ENCODE measurements at places on chromosomes 6 and 20.

DNA sequence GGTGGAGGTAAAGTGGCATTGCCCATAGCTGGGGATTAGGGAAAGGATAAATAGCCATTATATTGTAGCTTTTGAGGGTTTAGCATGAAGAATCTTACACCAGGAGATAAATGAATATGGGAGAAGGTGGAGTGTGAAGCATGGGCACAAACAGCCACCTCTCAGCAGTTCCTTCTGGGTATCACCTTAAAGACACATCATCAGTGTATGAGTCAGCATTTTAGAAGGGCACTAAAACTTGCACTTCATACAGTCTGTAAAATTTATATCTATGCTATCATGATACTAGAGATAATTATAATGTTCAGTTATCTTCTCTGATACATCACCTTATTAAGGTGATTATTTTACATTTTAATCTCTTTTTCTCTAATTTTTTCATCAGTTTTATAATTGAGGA, 25.3 kb downstream of the SLC35A1 start:
- DNase-seq = no peak

DNA sequence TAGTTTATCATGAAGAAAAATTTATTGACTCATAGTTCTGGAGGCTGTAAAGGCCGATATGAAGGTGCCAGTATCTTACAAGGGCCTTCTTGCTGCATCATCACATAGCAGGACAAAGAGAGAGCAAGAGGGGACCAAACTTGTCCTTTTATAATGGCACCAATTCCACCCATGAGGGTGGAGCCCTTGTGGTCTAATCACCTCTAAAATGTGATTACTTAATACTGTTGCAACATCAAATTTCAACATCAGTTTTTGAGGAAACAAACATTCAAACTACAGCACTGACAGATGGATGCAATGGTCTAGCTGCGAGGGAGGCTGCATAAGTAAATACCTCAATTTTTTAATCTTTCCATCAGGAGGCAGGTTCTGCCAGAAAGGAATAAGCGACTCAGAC, 76.7 kb upstream of the LAMA2 start:
- DNase-seq = no peak

GRCh38 chr20:53582574-53583351, 10.9 kb downstream of the ZNF217 start:
- DNase-seq = peak; percentile 90

GRCh38 chr20:32411955-32412706, 54.0 kb downstream of the ASXL1 start:
- DNase-seq = no peak

DNA sequence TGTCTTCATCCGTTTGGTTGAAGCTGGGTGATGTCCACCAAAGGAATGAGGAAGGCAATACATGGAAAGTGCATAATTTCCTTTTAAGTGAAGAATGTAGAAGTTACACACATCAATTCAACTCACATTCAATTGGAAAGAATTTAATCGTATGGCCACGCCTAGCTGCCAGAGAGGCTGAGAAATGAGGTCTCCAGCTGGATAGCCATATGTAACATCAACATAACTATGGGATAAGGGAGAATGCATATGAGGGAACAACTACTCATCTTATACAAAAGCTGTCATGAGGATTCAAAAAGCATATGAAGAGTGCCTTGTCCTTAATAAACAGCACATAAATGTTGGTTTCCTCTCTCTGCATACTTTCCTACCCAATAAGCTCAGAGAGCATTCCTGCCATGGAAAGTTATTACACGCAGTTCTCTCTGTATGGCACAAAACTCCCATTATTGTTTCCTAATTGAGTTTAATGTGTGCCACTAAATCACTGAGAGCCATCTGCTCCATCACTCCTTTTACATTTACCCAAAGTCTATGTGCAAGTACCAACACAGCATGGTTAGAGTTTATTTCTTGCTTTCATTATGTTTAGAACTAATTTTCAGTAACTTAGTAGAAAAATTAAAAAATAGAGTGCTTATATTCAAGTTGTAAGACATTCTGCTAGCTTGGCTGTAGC, 21.4 kb upstream of the TFAP2D start:
- DNase-seq = no peak

GRCh38 chr6:142246960-142247359, 54.8 kb upstream of the ADGRG6 start:
- no peak for DNase-seq

GRCh38 chr6:47117314-47117713, 75.2 kb upstream of the ADGRF1 start:
- DNase-seq = no peak

DNA sequence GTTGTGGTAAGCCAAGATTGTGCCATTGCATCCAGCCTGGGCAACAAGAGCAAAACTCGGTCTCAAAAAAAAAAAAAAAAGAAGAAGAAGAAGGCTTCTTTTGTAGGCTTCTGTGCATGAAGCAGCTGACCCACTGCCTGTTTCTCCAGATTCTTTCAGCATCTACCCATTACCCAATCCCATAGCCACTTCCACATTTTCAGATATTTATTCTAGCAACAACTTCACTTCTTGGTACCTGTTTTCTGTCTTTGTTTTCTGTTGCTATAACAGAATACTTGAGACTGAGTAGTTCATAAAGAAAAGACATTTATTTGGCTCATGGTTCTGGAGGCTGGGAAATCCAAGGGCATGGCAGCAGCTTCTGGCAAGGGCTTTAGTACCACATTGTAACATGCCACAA, 95.3 kb upstream of the SGK1 start:
- DNase-seq = no peak

All from fibroblast of skin of right biceps (primary cell).